Activated CD8-positive, alpha-beta T cell treated with anti-CD3 and anti-CD28 coated beads for 36 hours (primary cell): ENCODE measurements at places on chromosomes 11 and 22. TPM values are rescaled to one million over a fixed set of nuclear protein-coding genes. Genes with fewer than 3 reads are reported as not detected.

Gene OTOG
- not detected for total RNA-seq

Gene CATSPER1
- not detected for total RNA-seq

Gene CASP5
- not detected for total RNA-seq

Gene ART1
- not detected for total RNA-seq

Gene TUT1
- 34.4 TPM for total RNA-seq
